ENCODE measurements at places on chromosomes 1 and 21. TPM values are rescaled to one million over a fixed set of nuclear protein-coding genes. Genes with fewer than 3 reads are reported as not detected.

The MAP3K21 gene
- 1.9 TPM for total RNA-seq

The F13B gene
- total RNA-seq = not detected

The RNU1-3 gene
- 922 TPM for total RNA-seq

The KLHDC8A gene
- total RNA-seq = not detected

The F11R gene
- total RNA-seq = 13.5 TPM

The SPRR4 gene
- total RNA-seq = not detected

The NPPA gene
- total RNA-seq = not detected

The FTCD gene
- total RNA-seq = not detected

DNA sequence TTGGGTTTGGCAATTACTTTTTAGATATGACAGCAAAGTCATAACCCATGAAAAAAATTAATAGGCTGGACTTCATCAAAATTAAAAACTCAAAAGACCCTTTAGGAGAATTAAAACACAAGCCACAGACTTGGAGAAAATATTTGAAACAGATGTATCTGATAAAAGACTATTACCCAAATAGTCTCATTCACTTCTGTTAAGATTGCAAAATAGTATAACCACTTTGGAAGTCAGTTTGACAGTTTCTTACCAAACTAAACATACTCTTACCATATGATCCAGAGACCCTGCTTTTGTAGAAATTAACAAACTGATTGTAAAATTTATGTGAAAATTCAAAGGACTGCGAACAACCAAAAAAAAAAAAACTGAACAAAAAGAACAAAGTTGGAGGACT is 32.5 kb upstream of the SLC44A3 start:
- H3K27me3 ChIP-seq = peaks cover 31% of the 10 kb centered on the region
- H3K4me1 ChIP-seq = peaks cover 2% of the 10 kb centered on the region
- H3K36me3 ChIP-seq = no peaks in the 10 kb centered on the region

GRCh38 chr1:19319196-19319595 is 7.1 kb downstream of the SLC66A1 start:
- H3K27me3 ChIP-seq = no peaks in the 10 kb centered on the region
- H3K4me1 ChIP-seq = peaks cover 22% of the 10 kb centered on the region
- no peak overlapping the region for H3K4me3 ChIP-seq
- H3K27ac ChIP-seq = no peak overlapping the region
- no peak for DNase-seq
- no peaks in the 10 kb centered on the region for H3K36me3 ChIP-seq

DNA sequence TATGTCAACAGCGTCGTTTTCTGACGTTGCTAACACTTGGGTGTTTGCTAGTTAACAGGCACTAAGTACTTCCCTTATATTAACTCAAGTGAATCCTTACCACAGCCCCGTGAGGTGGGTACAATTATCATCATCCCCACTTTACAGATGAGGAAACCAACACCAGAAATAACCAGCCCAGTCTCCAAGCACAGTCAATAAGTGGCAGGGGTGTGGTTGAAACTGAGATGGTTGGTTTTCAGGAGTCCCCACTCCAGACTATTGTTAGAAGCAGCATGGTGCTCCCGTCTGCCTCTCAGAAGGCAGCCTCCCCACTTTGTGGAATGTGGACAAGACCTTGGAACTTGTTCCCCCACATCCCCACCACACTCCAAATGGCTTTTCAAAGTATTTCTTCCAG is 45.7 kb upstream of the ACOT11 start:
- H3K27me3 ChIP-seq = peaks cover 46% of the 10 kb centered on the region
- H3K4me3 ChIP-seq = no peak overlapping the region
- no peak overlapping the region for H3K27ac ChIP-seq
- DNase-seq = no peak

DNA sequence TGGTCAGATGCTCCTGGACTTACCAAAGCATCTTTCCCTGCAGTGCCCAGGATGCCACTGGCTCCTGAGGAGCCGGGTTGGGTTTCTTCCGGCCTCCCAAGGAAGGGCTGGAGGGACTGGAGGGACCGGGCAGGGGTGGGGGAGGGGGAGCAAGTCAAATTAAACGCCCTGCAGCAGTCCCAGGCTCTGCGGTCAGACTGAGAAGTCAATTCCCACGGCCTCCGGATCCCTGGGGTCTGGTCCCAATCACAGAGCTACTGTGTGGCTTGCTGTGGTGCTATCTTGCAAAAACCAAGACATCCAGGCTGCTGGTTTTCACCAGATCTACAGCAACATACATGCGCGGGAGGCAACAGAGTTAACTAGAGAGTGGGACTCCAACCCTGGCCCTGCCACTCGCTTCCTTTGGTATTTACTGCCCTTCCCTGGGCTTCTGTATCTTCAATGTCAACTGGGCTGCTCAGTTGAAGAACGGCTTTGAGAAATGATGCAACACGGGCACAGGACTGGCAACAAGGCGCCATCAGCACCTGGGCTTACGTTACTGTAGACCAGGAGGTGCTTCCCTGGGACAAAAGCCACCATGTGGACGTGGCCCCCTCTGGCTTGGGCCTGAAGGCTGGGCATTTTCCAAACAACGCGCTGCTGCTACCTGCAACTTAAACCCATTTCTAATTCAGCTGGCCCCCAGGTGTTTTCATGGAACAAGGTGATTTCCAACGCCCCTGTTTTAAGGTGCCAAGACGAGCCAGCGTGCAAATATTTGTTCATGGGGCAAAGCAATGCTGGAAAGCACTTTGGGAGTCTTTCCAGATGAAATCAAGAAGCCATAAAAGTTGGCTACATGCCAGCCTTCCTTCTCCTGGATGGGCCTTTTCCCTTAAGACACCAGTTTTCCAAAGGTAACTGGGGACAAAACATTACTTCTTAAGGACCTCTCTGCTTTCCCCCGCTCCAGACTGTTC is 11.5 kb downstream of the RCC2 start:
- no peaks in the 10 kb centered on the region for H3K27me3 ChIP-seq
- DNase-seq = no peak
- no peak overlapping the region for H3K4me3 ChIP-seq
- no peak overlapping the region for H3K27ac ChIP-seq
- H3K36me3 ChIP-seq = peaks cover 45% of the 10 kb centered on the region
- H3K4me1 ChIP-seq = peaks cover 20% of the 10 kb centered on the region

- no peaks in the 10 kb centered on the region for H3K27me3 ChIP-seq
- DNase-seq = no peak
- no peaks in the 10 kb centered on the region for H3K4me1 ChIP-seq
- no peak overlapping the region for H3K27ac ChIP-seq
Measured at GRCh38 chr1:63975481-63975880, 201.7 kb downstream of the ROR1 start.

GRCh38 chr1:149979245-149979971 is 31.1 kb downstream of the OTUD7B start:
- H3K27ac ChIP-seq = no peak overlapping the region
- peaks cover 17% of the 10 kb centered on the region for H3K36me3 ChIP-seq
- DNase-seq = no peak
- H3K4me3 ChIP-seq = no peak overlapping the region
- peaks cover 21% of the 10 kb centered on the region for H3K4me1 ChIP-seq

DNA sequence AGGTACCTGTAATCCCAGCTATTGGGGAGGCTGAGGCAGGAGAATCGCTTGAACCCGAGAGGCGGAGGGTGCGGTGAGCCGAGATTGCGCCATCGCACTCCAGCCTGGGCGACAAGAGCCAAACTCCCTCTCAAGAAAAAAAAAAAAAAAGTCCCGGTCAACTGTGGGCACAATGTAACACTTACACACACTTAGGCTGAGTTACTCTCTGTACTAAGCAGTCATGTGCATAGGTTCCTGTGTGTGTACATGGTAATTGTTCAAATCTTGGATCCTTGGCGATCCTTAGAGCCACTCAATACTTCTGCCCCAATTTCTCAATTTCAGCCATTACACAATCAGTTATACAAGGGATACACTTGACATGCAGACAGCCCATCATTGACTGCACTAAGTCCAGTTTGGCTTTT is 11.6 kb downstream of the SDCCAG8 start:
- H3K4me3 ChIP-seq = no peak overlapping the region
- H3K4me1 ChIP-seq = peaks cover 13% of the 10 kb centered on the region
- no peak for DNase-seq
- H3K27me3 ChIP-seq = no peaks in the 10 kb centered on the region
- no peak overlapping the region for H3K27ac ChIP-seq
- peaks cover 5% of the 10 kb centered on the region for H3K36me3 ChIP-seq

DNA sequence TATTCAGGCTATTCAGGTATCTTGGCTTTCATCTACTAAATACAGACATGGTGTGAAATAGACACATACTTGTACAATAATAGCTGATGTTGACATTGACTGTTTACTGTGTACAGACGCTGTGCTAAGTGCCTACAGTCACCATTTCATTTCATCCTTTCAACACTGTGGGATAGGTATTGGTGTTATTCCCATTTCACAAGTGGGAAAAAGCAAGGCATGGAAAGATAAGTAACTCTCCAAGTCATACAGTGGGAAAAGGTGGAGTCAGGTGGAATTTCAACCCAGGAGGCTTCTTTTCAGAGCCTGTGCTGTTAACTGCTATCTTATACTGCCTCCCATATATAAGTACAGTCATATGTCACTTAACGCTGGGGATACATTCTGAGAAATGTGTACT is 49.6 kb upstream of the ATP1A1 start:
- H3K4me3 ChIP-seq = no peak overlapping the region
- H3K4me1 ChIP-seq = peaks cover 23% of the 10 kb centered on the region
- no peaks in the 10 kb centered on the region for H3K36me3 ChIP-seq
- no peaks in the 10 kb centered on the region for H3K27me3 ChIP-seq
- no peak for DNase-seq

DNA sequence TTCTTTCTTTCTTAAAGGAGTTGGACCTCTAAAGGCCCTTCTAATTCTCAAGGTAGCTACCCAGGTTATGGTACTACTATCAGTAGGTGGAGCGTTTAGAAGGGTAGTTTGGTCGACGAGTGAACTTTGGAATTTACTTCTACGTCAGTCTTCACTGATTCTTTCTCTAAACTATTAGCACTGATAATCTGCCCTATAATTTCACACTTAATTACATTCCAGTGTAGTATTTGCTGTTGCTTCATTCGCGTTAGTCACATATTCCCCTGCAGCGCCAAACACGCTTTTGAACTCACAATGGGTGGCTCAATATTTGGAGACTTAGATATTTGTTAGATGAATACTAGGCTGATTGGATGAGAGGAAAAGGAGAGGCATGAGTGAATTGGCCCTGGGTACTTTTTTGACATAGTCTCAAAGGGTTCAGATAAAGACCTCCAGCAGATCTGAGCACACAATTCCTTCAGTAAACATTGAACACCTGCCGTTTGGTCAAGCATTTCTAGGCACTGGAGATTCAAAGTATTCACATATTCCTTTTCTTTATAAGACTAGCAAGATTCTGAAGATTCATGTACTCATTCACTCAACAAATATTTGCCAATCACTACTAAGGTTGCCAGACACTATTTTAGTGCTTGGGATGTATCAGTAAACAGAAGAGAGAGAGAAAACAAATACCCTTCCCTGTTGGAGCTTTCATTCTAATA is 929 bp upstream of the FOXJ3 start:
- peak overlapping the region; percentile 85 for H3K27ac ChIP-seq
- DNase-seq = no peak
- H3K27me3 ChIP-seq = no peaks in the 10 kb centered on the region
- H3K4me3 ChIP-seq = peak overlapping the region; percentile 85
- H3K4me1 ChIP-seq = peaks cover 37% of the 10 kb centered on the region

- peaks cover 83% of the 10 kb centered on the region for H3K4me1 ChIP-seq
- H3K27me3 ChIP-seq = no peaks in the 10 kb centered on the region
- no peak for DNase-seq
Measured at GRCh38 chr1:41894101-41894807, 24.5 kb downstream of the HIVEP3 start.

- H3K27ac ChIP-seq = no peak overlapping the region
- H3K36me3 ChIP-seq = no peaks in the 10 kb centered on the region
Measured at GRCh38 chr1:7042322-7043190, 257.3 kb downstream of the CAMTA1 start.

GRCh38 chr1:159999204-159999603 is 32.6 kb downstream of the PIGM start:
- H3K27ac ChIP-seq = no peak overlapping the region
- no peak for DNase-seq
- H3K4me3 ChIP-seq = no peak overlapping the region
- peaks cover 50% of the 10 kb centered on the region for H3K27me3 ChIP-seq
- H3K36me3 ChIP-seq = no peaks in the 10 kb centered on the region

DNA sequence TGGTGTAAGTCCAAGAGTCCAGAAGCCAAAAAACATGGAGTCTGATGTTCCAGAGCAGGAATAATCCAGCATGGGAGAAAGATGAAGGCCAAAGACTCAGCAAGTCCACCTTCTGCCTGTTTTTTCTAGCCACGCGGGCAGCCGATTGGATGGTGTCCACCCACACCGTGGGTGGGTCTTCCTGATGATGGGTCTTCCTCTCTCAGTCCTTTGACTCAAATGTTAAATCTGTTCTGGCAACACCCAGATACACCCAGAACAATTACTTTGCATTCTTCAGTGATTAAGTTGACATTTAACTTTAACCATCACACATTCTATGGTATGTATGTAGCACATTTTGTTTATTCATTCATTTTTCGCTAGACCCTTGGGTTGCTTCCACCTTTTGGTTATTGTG is 944.4 kb downstream of the PLA2G4A start:
- no peaks in the 10 kb centered on the region for H3K27me3 ChIP-seq
- H3K4me3 ChIP-seq = no peak overlapping the region
- no peak for DNase-seq
- no peaks in the 10 kb centered on the region for H3K36me3 ChIP-seq
- no peak overlapping the region for H3K27ac ChIP-seq

GRCh38 chr1:77906624-77907023 is 18.2 kb downstream of the NEXN start:
- H3K4me3 ChIP-seq = no peak overlapping the region
- H3K27me3 ChIP-seq = peaks cover 5% of the 10 kb centered on the region
- H3K4me1 ChIP-seq = no peaks in the 10 kb centered on the region
- H3K27ac ChIP-seq = no peak overlapping the region

DNA sequence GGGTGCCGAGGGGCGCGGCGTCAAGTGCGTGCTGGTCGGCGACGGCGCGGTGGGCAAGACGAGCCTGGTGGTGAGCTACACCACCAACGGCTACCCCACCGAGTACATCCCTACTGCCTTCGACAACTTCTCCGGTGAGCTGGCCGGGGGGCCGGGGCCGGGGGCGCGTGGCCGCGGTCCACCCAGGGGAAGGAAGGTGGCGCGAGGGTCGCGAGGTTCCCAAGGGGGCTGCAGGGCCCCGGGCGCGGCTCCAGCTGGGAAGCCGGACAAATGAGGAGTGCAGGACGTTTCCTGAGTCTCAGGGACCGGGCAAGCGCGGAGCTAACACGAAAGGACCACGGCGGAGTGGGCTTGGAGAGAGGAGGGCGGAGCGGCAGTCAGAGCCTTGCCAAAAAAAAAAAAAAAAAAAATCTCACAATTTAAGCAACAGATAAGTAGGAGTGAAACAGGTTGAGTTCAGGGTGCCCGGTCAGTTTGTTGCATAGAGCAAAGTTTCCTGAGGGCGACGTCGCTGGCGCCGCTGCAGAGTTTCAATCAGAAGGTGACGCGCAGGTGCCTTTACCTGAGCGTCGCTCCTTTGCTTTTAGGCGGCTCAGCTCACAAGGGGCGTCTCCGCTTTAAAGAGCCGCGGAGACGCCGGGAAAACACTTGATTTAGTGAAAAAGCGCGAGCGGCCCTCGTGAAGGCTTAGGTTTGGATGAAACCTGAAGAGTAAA is 750 bp downstream of the RHOU start:
- peak overlapping the region; percentile 77 for H3K4me3 ChIP-seq
- H3K27me3 ChIP-seq = peaks cover 50% of the 10 kb centered on the region
- peak; percentile 47 for DNase-seq

GRCh38 chr1:12370333-12370975 is 140.6 kb downstream of the VPS13D start:
- no peaks in the 10 kb centered on the region for H3K27me3 ChIP-seq
- peaks cover 31% of the 10 kb centered on the region for H3K36me3 ChIP-seq
- H3K27ac ChIP-seq = no peak overlapping the region
- H3K4me3 ChIP-seq = no peak overlapping the region
- DNase-seq = no peak
